Thymus (tissue), 14 donors: ENCODE measurements at places on chromosomes 1 and 21.

- H3K4me1 ChIP-seq: peaks cover 7% of the 10 kb centered on the region
- H3K27me3 ChIP-seq: no peaks in the 10 kb centered on the region
- peaks cover 12% of the 10 kb centered on the region for H3K36me3 ChIP-seq
- no peak overlapping the region for H3K4me3 ChIP-seq
Observed at GRCh38 chr1:244445320-244446181, 6.2 kb downstream of the ADSS2 start.

GRCh38 chr1:154547105-154547732 lies 11.2 kb downstream of the UBE2Q1 start:
- peaks cover 2% of the 10 kb centered on the region for H3K4me1 ChIP-seq
- peaks cover 38% of the 10 kb centered on the region for H3K36me3 ChIP-seq
- H3K27me3 ChIP-seq: peaks cover 2% of the 10 kb centered on the region
- no peak overlapping the region for H3K27ac ChIP-seq

GRCh38 chr1:27137544-27138075 lies 17.3 kb downstream of the SLC9A1 start:
- no peak for DNase-seq
- peak overlapping the region; percentile 96 for H3K27ac ChIP-seq
- no peak overlapping the region for H3K4me3 ChIP-seq
- H3K36me3 ChIP-seq: peaks cover 3% of the 10 kb centered on the region
- no peaks in the 10 kb centered on the region for H3K27me3 ChIP-seq

DNA sequence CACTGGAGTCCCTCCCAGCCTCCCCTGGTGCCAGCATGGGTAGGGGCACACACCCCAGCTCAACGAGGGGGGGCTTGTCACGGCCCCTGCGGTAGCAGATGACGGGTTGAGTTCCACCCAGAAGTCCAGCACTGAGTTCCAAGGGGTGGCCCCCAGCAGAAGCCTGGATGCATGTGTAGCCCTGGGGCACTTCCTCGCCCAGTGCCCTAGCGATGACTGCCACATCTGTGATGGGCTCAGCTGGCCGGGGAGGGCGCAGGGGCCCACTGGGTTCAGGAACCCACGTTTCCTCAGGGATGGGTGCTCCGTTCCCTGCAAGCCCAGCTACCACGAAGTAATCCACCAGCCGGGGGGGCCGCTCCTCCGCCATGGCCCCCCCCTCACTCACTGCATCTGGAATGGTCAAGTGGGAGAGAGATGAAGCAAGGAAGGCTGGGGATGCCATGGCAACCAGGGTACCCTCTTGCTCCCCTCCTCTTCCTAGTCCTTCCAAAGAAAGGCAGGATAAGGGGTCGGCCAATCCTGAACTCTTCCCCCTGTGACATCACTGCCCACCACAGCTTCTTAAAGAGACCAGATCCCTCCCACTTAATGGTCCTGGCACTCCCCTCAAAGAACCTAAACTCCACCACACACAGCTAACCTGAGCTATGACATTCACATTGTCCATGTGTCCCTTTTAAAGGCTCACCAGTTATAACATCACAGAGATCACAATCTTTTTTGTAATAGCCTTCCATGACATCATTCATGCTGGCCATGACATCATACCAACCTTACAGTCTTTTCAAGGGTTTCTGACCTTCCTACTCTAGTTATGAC lies 2.3 kb downstream of the DENND4B start:
- no peak for DNase-seq
- no peaks in the 10 kb centered on the region for H3K27me3 ChIP-seq
- H3K36me3 ChIP-seq: peaks cover 69% of the 10 kb centered on the region
- H3K27ac ChIP-seq: peak overlapping the region; percentile 89

DNA sequence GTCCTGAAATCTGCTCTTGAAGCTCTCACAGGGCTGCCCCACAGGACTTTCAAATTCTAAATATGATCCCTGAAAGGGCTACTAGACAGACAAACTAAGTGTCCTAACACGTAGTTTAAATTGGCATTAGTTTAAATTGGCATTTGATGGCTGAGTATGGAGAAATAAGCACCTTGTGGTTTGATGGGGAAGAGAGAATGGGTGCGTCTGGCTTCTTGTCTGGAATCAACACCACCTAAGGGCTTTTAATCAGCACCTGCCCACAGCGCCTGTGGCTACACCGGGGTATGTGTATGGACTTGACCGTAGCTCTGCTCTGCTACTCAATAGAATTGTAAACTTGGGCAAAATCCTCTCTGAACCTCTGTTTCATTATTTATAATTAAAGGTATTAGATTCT lies 5.7 kb upstream of the LAMB3 start:
- no peaks in the 10 kb centered on the region for H3K27me3 ChIP-seq
- H3K4me3 ChIP-seq: no peak overlapping the region
- H3K27ac ChIP-seq: no peak overlapping the region
- H3K4me1 ChIP-seq: peaks cover 8% of the 10 kb centered on the region

DNA sequence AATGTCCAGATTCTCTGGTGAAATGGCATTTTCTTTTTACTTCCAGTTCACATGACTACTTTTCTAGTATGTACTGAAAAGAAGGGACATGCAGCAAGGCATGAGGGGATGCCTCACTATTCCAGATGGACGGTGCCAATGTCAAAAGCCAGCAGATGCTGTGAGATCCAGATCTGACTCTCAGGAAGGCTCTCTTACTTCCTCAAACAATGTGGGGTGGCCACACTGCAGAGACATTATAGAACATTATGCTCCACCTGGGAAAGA lies 17.7 kb downstream of the CRYZ start:
- H3K27ac ChIP-seq: no peak overlapping the region
- no peaks in the 10 kb centered on the region for H3K27me3 ChIP-seq

GRCh38 chr21:45554477-45555175 lies 12.4 kb upstream of the SLC19A1 start:
- H3K4me1 ChIP-seq: peaks cover 27% of the 10 kb centered on the region
- H3K27ac ChIP-seq: peak overlapping the region; percentile 86
- H3K4me3 ChIP-seq: peak overlapping the region; percentile 61

- DNase-seq: no peak
- no peaks in the 10 kb centered on the region for H3K4me1 ChIP-seq
- no peak overlapping the region for H3K27ac ChIP-seq
- H3K4me3 ChIP-seq: no peak overlapping the region
- peaks cover 42% of the 10 kb centered on the region for H3K27me3 ChIP-seq
Observed at GRCh38 chr1:157047062-157047410, 1.5 kb upstream of the ARHGEF11 start.

GRCh38 chr1:91877574-91878208 lies 8.3 kb downstream of the TGFBR3 start:
- peaks cover 16% of the 10 kb centered on the region for H3K27me3 ChIP-seq
- no peak overlapping the region for H3K27ac ChIP-seq
- peaks cover 8% of the 10 kb centered on the region for H3K4me1 ChIP-seq
- H3K36me3 ChIP-seq: no peaks in the 10 kb centered on the region
- DNase-seq: no peak
